ENCODE measurements at places on chromosomes 11 and 22.

DNA sequence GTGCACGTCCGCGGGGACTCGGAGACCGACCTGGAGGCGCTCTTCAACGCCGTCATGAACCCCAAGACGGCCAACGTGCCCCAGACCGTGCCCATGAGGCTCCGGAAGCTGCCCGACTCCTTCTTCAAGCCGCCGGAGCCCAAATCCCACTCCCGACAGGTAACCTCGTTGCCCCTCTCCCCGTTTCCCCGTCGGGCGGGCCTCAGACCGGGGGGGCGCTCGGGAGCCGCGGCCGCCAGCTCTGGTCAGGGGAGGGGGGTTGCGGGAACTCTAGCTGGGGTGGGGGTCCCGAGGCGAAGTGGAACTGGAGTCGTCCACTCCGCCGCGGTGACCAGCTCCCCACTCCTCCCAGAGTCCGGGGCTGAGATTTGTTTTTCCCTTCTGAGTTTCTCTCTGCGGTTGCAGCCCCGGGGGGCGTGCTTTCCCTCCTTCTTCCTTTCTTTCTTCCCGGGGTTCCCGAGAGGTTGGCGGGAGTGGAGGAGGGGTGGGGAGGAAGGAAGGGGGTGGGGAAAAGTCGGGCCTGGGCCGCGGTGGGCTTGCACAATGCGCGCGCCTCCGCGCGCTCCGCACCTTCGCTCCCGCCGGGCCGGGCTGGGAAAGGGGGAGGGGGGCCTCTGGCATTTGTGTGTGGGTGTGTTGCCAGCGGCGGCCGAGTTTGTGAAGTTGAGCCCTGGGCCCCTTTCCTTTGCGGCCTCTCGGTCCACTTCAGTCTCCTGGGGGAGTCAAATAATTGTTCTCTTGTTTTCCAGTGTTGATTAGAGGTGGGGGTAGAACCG lies 952 bp downstream of the YAP1 start:
- DNase-seq, result peak; percentile 13

GRCh38 chr11:125305345-125305744 lies 140.8 kb downstream of the PKNOX2 start:
- DNase-seq, result no peak

GRCh38 chr11:35355102-35355749 lies 64.1 kb downstream of the SLC1A2 start:
- no peak for DNase-seq

DNA sequence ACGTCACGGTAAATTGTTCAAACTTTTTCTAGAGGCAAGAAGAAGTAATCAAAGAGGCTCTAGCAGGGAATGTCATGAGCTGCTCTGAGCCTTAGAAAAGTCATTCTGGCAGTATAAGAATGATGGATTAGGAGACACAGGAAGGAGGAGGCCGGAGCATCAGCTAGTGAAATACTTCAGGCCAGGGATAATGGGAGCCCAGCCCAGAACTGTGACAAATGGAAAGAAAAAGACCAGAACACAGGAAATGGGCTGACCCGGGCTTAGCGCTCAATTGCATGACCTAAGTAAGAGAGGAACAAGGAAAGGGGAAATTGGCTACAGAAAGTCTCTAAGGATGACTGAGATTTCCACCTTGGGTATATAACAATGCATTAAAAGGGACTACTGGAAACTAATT lies 108.6 kb downstream of the LARGE1 start:
- no peak for DNase-seq

DNA sequence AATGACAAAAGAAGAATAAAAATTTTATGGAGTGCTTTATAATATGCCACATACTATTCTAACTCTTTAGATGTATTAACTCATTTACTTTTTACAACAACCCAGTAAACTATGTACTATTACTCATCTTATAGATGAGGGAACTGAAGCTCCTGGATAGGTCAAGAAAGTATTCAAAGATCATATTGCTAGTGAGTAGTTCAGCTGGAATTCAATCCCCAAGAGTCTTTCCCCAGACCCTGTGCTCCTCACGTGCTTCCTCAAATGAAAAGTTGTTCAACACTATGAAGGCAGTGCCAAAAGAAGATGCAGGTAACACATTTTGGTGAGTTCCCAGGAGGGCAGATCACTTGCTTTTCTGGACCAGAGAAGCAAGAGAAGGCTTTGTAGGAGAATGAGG lies 46.8 kb downstream of the BTG4 start:
- DNase-seq, result no peak

- no peak for DNase-seq
These were observed 53.4 kb upstream of the HTATIP2 start for GRCh38 chr11:20310137-20310536.

DNA sequence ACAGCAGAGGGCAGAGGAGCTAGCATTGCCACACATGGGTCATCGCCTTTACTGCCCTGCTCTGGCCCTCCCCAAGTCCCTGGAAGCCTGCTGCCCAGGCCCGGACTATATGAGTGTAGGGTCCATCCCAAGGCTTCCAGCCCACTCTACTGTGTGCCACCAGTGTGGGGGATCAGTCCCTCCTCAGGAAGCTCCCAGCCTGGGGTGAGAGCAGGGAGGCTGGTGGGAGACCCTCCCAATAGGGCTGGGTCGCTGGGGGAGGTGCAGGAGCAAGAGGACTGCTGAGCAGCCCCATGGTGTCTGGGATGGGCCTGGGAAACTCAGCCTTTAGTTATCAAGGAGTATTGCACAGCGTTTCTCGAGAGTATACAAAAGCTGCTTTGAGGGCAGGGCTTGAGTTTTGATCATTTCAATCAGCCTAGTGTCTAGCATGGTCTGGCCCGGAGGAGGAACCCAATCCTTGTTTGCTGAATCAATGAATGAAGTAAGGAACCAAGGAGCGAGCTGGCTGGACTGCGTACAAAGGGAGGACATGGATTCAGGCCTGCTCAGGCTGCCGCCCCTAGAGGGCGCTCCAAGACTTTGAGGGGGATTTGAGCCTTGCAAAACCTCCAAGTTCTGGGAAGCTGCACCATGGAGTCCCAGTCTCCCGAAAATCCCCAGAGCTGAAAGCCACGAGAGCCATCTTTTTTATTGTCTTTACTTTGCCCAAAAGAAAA lies 89.0 kb upstream of the PARVA start:
- DNase-seq, result peak; percentile 92

- no peak for DNase-seq
These were observed 57.3 kb upstream of the SYT13 start for GRCh38 chr11:45343444-45343843.

DNA sequence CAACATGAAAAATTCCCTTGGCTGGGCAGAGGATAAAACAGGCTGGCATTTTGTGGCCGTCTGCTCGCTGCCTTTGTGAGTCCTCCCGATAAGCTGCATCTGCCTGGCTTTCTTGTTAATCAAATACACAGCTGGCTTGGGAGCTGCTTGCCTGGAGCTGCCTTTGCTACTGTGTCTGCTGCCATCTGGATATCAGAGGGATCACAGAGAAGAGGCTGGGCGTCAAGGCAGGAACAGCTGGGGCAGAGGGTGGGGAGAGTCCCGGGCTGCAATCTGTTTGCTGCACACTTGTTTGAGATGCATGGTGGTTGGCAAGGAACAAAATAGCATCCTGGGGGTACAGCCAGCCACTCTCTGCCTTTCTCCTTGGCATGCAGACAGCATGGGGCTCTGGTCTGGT lies 36.0 kb downstream of the COMMD9 start:
- peak; percentile 91 for DNase-seq

- DNase-seq, result no peak
These were observed 22.2 kb upstream of the RAG2 start for GRCh38 chr11:36620246-36620645.

DNA sequence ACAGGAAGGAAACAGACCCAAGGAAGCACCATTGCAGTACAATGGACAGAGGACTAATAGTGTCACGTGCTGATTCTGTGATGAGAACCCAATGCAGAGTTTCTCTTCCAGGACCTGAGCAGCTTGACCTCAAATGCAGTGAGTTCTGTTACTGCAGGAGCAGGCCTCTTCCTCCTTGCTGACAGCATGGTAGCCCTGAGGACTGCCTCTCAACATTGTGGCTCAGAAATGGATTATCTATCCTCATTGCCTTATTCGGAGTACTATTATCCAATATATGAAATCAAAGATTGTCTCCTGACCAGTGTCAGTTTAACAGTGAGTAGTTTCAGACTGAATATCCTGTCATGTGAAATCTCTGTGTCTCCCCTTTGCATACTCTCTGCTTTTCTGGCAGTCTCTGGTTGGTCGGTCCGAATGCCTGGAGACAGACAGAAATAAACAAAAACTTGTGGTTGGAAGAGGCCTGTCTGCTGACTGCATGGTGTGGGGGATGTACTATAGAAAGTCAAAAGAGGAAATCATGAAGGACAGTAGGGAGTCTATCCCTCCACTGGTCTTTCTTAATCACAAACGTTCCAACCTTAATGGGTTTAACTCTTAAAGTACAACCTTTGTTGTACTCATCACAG lies 6.9 kb upstream of the MS4A14 start:
- DNase-seq, result no peak

DNA sequence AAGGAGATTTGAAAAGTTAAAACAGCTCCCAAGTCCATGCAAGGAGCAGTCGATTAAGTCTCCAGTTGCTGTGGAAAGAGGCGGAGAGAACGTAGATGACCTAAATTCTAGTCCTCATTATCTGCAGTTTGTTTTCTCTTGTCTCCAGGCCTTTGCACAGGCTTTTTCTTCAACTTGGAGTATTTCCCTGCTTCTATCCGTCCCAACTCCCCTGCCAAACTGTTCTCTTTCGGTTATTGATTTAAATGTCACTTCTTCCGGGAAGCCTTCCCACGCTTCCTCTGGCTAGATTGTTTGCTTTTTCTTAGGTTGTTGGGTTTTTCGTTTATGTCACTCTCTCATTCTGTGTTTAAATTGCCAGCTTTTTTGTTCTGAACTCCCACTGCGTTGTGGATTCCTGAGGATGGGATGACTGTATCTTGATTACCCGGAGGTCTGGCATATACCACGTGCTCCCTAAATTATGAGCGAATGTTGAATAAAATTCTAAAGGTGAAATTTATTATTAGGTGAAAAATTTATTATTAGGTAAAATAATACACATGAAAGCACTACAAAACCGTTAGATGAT lies 463 bp downstream of the TMEM126B start:
- DNase-seq, result no peak

DNA sequence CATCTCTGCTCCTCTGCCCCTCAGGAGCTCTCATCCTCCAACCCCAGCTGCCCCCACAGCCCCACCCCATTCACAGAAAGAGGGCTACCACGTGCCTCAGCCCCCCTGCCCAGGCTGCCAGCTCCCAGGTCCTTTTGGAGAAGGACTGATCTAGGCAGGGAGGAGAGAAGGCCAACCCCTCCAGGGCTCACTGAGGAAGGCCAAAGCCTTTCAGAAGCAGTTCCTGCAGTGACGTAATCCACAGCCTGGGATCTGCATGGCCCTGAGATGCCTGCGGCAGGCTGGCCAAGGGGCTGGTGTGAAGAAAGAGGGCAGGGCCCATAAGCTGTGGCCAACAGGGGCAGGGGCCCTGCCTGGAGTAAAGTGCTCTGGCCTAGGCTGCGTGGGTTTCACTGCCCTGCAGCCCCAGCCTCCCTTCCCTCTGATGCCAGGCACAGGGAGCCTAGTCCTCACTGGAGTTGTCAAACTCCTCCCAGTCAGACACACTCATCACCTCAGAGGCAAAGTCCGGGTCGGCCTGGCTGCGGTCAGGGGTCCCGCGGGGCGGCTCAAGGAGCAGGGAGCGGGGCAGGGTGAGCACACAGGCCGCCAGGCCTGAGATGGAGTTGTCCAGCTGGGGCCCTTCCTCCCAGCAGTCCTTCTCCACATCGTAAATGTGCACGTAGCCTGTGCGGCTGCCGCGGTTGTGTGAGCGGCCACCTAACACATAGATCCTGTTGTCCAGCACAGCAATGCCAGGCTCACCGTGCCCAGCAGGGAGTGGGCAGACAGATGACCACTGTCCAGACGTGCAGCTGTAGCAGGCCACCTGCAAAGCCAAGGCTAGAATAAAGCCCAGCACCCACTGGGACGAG lies 4.2 kb upstream of the SCARF2 start:
- DNase-seq, result no peak

DNA sequence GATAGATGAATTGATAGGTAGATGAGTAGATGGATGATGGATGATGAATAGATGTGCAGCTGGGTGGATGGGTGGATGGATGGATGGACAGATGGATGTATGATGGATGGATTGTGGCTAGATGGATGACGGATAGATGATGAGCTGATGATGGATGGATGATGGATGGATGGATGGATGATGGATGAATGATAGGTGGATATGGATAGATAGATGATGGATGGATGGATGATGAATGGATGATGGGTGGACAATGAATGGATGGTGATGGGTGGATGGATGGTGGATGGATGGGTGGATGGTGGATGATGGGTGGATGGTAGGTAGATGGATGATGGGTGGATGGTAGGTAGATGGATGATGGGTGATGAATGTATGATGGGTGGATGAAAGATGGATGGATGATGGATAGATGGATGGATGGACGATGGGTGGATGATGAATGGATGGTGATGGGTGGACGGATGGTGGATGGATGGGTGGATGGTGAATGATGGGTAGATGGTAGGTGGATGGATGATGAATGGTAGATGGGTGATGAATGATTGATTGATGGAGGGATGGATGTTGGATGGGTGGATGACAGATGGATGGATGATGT lies 1261.7 kb downstream of the BRD1 start:
- DNase-seq, result no peak

DNA sequence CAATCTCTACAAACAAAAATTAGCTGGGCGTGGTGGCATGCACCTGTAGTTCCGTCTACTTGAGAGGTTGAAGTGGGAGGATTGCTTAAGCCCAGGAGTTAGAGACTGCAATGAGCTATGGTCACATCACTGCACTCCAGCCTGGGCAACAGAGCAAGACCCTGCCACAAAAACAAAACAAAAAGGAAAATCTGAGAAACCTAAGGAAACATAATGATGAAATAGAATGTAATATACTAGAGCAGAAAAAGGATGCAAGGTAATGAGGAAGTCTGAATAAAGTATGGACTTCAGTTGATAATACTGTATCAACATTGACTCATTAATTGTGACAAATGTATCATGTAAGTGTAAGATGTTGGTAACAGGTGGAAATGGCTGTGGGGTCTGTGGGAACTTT lies 8.1 kb downstream of the NPAS4 start:
- DNase-seq, result no peak

DNA sequence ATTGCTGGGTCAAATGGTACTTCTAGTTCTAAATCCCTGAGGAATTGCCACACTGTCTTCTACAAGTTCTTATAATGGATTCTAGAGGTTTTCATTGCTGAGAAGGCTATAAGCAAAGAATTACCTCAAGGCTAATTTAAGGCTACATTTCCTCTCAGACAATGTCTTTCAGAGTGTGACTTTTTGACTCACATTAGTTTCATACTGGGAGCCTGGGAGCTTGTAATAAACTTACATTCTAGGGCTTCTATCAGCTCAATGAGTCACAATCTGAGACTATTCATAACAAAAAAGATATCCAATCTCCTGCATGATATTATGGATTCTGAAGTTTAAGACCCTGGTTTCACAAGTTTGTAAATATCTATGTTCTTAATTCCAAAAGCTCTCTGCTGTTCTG lies 408.7 kb downstream of the LRRC4C start:
- DNase-seq, result no peak

- DNase-seq, result no peak
These were observed 2.1 kb upstream of the MTFP1 start for GRCh38 chr22:30423301-30423958.

GRCh38 chr11:111720801-111721494 lies 45.2 kb downstream of the PPP2R1B start:
- DNase-seq, result no peak

GRCh38 chr11:95011376-95011775 lies 13.7 kb upstream of the KDM4E start:
- DNase-seq, result no peak
